ENCODE measurements at places on chromosomes 6 and 20. TPM values are rescaled to one million over a fixed set of nuclear protein-coding genes. Genes with fewer than 3 reads are reported as not detected.

EBF4 gene
- total RNA-seq = 2.0 TPM

C2 gene
- total RNA-seq = not detected

TRDN gene
- not detected for total RNA-seq

ATP9A gene
- 4.2 TPM for total RNA-seq

XKR7 gene
- not detected for total RNA-seq

MLIP gene
- total RNA-seq = not detected

SAMD3 gene
- 30.0 TPM for total RNA-seq

SULF2 gene
- total RNA-seq = 4.2 TPM

RFX6 gene
- not detected for total RNA-seq

NMBR gene
- total RNA-seq = not detected

DNA sequence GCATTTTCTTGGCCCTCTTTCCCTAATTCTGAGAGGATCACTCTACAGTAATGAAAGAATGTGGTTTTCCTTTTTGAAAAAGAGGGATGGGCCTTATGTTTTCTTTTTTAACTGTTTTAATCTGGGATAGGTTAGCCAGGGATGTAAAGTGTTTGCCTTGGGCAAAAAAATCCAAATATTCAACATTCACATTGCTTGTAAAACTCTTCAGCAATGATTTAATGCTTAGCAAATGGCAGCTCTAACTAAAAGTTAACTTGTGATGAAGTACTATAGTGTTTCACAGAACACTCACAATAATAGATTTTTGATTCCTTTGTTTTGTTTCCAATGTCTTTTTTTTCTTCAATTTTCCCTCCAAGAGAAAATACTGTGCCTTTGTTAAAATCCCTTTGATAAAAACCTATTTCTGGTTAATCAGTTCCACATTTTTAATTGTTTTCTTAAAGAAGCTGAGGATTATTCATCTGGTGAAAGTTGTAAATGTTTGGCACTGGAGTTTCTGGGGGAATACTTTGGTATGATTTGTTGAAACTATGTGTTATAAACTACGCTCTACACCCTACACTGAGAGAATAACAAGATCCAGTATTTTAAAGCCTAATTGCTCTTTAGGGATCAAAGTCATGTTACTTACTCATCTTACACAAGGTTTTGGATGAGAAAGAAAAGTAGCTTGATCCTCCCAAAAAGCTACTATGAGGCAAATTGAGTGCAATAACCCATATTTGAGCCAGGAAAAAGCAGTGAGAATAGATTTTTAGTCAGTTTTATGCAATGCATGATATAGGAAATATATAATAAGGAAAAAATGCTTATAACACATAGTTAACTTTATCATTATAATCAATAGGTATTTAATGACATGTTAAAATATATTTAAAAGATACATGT lies 335.8 kb downstream of the EPHA7 start:
- no peaks in the 10 kb centered on the region for H3K4me1 ChIP-seq
- H3K27ac ChIP-seq = no peak overlapping the region
- no peak overlapping the region for H3K4me3 ChIP-seq
- no peaks in the 10 kb centered on the region for H3K27me3 ChIP-seq
- no peak for DNase-seq

- H3K27ac ChIP-seq = no peak overlapping the region
- H3K4me3 ChIP-seq = no peak overlapping the region
- no peak for DNase-seq
- peaks cover 75% of the 10 kb centered on the region for H3K27me3 ChIP-seq
- peaks cover 4% of the 10 kb centered on the region for H3K36me3 ChIP-seq
- H3K4me1 ChIP-seq = peaks cover 7% of the 10 kb centered on the region
Measured at GRCh38 chr20:676967-677366, 1.4 kb upstream of the SCRT2 start.

GRCh38 chr20:43034981-43035724 lies 154.6 kb downstream of the PTPRT start:
- no peak overlapping the region for H3K4me3 ChIP-seq
- no peak overlapping the region for H3K27ac ChIP-seq
- H3K27me3 ChIP-seq = peaks cover 8% of the 10 kb centered on the region
- no peaks in the 10 kb centered on the region for H3K4me1 ChIP-seq
- DNase-seq = no peak

- no peaks in the 10 kb centered on the region for H3K27me3 ChIP-seq
- H3K4me3 ChIP-seq = peak overlapping the region; percentile 75
- peak overlapping the region; percentile 88 for H3K27ac ChIP-seq
- H3K36me3 ChIP-seq = peaks cover 20% of the 10 kb centered on the region
- peaks cover 46% of the 10 kb centered on the region for H3K4me1 ChIP-seq
Measured at GRCh38 chr20:2658414-2659354, 5.3 kb downstream of the IDH3B start.

DNA sequence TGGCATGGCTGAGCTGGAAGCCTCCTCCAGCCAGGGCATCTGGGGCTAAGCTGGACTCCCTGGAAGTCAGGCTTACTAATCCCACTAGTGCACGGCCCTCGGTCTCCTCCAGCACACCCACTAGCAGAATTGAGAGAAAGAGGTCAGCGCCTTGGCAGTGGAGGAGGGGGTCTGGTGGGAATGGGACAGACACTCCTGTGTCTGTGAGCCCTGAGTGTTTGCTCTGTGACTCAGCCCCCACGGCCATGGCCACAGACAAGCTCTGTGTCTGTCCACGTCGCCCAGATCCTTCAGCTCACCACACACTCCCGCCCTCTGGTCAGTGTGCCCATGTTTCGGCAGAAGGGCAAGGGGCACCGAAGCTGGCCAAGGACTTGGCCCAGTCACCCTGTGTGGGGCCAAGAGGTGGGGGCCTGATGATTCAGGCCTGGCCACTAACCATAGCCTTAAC lies 8.8 kb downstream of the MDFI start:
- peaks cover 7% of the 10 kb centered on the region for H3K36me3 ChIP-seq
- H3K4me3 ChIP-seq = no peak overlapping the region
- H3K4me1 ChIP-seq = peaks cover 15% of the 10 kb centered on the region
- no peak overlapping the region for H3K27ac ChIP-seq

DNA sequence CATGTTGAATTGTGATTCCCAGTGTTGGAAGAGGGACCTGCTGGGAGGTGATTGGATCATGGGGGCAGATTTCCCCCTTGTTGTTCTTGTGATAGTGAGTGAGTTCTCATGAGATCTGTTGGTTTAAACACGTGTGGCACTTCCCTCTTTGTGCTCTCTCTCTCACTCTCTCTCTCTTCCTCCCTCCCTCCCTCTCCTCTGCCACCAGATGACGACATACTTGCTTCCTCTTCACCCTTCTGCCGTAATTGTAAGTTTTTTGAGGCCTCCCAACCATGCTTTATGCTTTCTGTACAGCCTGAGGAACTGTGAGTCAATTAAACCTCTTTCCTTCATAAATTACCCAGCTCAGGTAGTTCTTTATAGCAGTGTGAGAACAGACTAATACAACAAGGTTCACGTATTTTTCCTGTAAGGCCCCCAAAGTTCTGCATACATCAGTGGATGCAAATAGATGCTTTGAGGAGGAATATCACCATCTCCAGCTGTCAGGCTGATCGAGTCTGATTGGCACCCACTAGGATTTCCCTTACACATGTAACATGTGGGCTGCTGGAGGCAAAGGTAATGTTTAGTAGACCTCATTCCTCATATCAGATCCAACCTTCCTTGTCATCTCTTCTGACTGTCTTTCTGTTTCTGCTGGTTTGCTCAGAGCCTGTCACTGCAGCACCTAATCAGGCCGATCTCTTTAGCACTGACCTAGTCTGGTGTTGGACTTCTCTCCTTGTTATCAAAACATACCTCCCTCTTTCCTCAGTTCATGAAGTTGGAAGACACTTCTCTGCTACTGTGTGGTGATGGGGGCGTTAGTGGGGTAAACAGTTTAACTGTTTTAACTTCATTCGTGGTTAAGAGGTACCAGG lies 54.3 kb upstream of the BACH2 start:
- DNase-seq = no peak
- H3K27ac ChIP-seq = peak overlapping the region; percentile 51
- H3K4me1 ChIP-seq = peaks cover 10% of the 10 kb centered on the region
- peaks cover 36% of the 10 kb centered on the region for H3K27me3 ChIP-seq

DNA sequence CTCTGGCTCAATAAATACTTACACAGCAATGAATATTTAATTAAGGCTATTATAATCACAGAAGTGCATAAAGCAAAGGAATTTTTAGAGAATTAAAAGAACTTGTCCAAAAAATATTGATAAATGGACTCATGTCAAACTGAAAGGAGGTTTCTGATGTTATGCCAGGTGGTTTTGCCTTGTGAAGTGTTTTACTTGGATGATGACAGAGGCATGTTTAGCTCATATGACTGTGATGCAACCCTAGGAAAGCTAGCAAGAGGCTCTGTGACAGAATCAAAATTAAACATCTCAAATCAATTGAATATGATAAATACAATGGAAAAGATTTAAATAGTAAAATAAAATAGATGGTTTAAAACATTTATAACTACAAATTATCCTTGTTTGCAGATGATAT lies 137.3 kb downstream of the TMEM200A start:
- no peaks in the 10 kb centered on the region for H3K27me3 ChIP-seq
- no peak for DNase-seq
- no peak overlapping the region for H3K27ac ChIP-seq
- no peak overlapping the region for H3K4me3 ChIP-seq
- H3K4me1 ChIP-seq = peaks cover 11% of the 10 kb centered on the region

DNA sequence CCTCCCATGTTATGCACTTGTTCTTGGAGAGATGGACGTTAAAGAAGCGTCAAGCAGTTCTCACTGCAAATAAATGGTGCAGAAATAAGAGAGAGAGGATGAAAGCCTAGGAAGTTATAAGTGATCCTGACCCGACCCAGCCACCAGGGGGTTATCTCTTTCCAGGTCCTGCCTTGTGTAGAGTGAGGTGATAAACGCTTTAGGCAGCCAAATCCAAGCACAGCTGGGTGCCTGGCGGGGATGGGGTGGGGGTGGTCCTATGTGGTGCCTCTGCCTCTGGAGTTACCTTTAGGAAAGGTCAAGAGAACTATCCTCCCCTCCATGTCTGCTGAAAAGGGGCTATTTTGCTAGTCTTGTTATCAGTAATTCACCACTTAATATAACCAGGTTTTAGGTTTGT lies 9.2 kb upstream of the TFAP2A start:
- DNase-seq = no peak
- H3K36me3 ChIP-seq = peaks cover 6% of the 10 kb centered on the region
- H3K27ac ChIP-seq = no peak overlapping the region
- peaks cover 70% of the 10 kb centered on the region for H3K27me3 ChIP-seq
- peaks cover 7% of the 10 kb centered on the region for H3K4me1 ChIP-seq

GRCh38 chr6:88443554-88443953 lies 277.4 kb upstream of the CNR1 start:
- no peak overlapping the region for H3K4me3 ChIP-seq
- H3K27me3 ChIP-seq = peaks cover 8% of the 10 kb centered on the region
- no peaks in the 10 kb centered on the region for H3K4me1 ChIP-seq
- H3K36me3 ChIP-seq = no peaks in the 10 kb centered on the region
- DNase-seq = no peak

DNA sequence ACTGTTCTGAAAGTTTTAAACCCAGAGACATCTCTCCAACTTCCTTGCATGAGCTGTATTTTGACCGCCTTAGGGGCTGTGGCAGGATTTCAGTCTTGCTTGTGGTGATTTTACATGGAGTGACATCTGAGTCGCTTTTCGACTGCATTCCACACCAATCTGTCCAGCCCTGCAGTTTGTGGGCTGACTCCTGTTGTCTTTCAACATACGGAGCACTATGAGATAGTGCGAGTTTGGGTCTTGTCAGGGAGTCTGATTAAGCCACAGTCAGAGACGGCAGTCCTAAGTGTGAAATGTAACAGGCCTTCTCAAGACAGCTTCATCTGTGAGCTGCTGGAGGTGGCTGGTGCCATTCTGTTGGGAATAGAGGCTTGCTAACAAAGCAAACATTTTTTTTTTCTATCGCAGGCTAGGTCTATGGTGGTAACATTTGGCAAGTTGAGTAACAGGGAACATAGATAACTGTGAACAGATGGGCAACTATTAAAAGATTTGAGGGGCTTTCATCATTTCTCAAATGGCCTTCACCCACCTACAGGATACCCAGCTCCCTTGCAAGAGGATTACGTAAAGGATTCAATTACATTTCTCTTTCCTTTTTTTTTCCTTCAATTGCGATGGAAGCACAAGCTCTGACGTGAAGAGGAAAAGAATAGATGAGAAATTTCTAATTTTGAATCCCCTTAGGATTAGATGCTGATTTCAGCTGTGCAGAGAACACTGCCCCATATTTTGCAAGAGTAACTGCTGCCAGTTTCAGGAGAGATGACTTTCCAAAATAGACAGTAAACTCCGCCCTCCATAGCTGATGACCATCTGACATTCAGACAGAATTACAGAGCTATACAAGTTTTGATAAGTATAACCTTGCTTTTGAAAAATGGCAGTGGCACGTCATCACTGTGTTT lies 25.1 kb downstream of the CAP2 start:
- no peaks in the 10 kb centered on the region for H3K36me3 ChIP-seq
- no peak for DNase-seq
- peaks cover 43% of the 10 kb centered on the region for H3K27me3 ChIP-seq
- H3K4me1 ChIP-seq = no peaks in the 10 kb centered on the region
- no peak overlapping the region for H3K4me3 ChIP-seq

DNA sequence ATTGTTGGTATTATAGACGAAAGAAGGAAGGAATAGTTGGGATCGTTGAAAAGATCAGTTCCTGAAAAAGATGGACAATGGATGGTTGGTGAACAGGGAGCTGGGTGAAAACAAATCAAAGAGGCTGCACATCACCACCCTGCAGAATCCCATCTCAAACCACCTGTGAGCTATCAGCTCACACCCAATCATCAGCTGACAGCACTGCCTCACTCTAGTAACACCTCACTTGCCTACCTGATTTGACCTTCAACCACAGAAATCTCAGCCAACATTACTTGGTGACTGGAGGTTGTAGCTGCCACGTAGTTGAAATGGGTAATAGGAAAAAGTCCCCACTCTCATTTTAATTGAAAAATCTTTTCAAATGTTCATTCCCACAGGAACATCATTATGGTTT lies 101.8 kb upstream of the DST start:
- H3K27me3 ChIP-seq = peaks cover 4% of the 10 kb centered on the region
- H3K36me3 ChIP-seq = no peaks in the 10 kb centered on the region
- no peak overlapping the region for H3K4me3 ChIP-seq
- no peak for DNase-seq
- H3K4me1 ChIP-seq = peaks cover 2% of the 10 kb centered on the region

GRCh38 chr6:411402-412145 lies 20.0 kb downstream of the IRF4 start:
- H3K4me1 ChIP-seq = peaks cover 3% of the 10 kb centered on the region
- DNase-seq = no peak
- H3K27me3 ChIP-seq = no peaks in the 10 kb centered on the region
- peaks cover 2% of the 10 kb centered on the region for H3K36me3 ChIP-seq
- H3K4me3 ChIP-seq = peak overlapping the region; percentile 31

DNA sequence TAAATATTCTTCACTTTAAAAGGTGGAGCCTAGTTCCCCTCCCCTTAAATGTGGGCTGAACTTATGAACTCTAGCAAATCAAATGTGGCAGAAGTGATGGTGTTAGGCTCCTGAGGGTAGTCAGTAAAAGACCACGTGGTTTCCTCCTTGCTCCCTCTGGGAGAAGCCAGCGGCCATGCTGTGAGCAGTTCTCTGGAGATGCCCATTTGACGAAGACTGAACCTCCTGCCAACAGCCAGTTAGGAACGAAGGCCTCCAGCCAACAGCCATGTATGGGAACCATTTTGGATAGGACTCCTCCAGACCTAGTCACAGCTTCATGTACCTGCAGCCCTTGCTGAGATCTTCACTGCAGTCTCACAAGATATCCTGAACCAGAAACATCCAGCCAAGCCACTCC lies 7.6 kb upstream of the MOCS1 start:
- no peaks in the 10 kb centered on the region for H3K36me3 ChIP-seq
- H3K27ac ChIP-seq = no peak overlapping the region
- no peak overlapping the region for H3K4me3 ChIP-seq
- H3K4me1 ChIP-seq = no peaks in the 10 kb centered on the region
- DNase-seq = no peak
- peaks cover 6% of the 10 kb centered on the region for H3K27me3 ChIP-seq

GRCh38 chr20:5650280-5650691 lies 99.9 kb upstream of the SHLD1 start:
- no peak overlapping the region for H3K4me3 ChIP-seq
- H3K4me1 ChIP-seq = peaks cover 8% of the 10 kb centered on the region
- H3K36me3 ChIP-seq = no peaks in the 10 kb centered on the region
- no peak for DNase-seq
- no peak overlapping the region for H3K27ac ChIP-seq
